ENCODE measurements at places on chromosomes 7 and 10.

- no peak for DNase-seq
These were observed 935 bp downstream of the MMP21 start for GRCh38 chr10:125774581-125775191.

DNA sequence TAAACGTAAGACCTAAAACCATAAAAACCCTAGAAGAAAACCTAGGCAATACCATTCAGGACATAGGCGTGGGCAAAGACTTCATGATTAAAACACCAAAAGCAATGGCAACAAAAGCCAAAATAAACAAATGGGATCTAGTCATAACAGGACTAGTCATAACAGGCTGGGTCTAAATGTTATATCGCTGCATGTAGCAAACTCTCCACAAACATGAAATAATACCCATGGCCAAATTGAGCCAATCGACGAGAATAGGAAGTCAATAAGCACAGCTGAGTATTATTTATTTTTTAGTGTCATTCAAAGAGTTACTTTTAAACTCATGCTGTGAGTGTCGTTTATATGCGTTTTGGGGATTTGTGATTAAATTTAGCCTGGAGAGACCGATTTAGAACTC, 225.1 kb downstream of the TFEC start:
- DNase-seq = peak; percentile 85

- no peak for DNase-seq
These were observed 34.1 kb downstream of the PNLIPRP2 start for GRCh38 chr10:116654816-116655215.

DNA sequence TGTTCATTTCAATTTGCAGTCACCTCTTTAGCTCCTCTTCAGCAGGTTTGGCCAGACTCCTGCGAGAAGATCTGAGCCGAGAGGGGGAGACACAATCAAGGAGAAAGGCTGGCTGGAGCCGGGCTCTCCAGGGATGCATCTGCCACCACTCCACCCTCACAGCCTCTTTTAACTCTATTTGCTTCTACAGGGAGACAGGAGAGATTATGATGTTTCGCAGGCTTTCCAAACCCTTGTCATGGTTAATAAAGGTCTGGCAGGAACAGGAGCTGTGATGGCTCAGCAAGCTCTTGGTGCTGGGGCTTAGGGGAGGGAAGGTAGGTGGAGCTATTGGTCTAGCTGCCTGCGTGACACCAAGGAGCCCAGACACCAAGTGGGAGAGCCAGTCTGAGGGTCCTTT, 448.1 kb upstream of the PODXL start:
- DNase-seq = peak; percentile 6

DNA sequence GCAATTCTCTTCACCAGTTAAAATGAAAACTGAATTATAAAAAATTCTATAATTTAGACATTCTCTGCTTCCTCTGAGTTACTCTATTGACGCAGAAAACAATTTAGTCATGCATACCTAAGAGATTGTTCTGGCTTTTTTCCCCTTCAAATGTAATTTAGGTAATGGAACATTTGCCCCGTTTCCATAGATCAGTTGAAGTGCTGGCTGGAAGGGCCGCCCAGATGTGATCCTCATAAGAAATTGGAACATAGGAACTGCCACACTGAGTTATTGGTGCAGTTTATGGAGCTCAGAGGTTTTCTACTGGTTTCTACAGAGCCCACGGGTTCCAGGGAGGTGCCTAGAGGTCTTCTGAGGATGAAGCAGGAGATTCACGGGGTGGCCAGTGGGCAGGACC, 581.7 kb downstream of the SDK1 start:
- no peak for DNase-seq

GRCh38 chr10:7300384-7300971, 110.4 kb downstream of the SFMBT2 start:
- DNase-seq = no peak

- DNase-seq = no peak
These were observed 376.2 kb upstream of the TPK1 start for GRCh38 chr7:145212050-145212449.

GRCh38 chr7:88205179-88205578, 14.7 kb downstream of the SRI start:
- no peak for DNase-seq

DNA sequence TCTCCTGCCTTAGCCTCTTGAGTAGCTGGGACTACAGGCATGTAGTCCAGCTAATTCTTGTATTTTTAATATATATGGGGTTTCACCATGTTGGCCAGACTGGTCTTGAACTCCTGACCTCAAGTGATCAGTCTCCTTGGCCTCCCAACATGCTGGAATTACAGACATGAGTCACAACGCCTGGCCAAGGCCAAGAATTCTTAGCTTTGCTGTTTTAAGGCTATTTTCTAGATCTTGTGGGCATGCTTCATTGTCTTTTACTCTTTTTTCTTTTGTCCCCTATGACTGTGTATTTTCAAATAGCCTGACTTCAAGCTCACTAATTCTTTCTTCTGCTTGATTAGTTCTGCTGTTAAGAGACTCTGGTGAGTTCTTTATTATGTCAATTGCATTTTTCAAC, 56.4 kb upstream of the TAS2R16 start:
- DNase-seq = no peak

- DNase-seq = no peak
These were observed 32.0 kb upstream of the CFAP46 start for GRCh38 chr10:132974249-132974796.

- no peak for DNase-seq
These were observed 62.0 kb downstream of the AMZ1 start for GRCh38 chr7:2750004-2750407.

DNA sequence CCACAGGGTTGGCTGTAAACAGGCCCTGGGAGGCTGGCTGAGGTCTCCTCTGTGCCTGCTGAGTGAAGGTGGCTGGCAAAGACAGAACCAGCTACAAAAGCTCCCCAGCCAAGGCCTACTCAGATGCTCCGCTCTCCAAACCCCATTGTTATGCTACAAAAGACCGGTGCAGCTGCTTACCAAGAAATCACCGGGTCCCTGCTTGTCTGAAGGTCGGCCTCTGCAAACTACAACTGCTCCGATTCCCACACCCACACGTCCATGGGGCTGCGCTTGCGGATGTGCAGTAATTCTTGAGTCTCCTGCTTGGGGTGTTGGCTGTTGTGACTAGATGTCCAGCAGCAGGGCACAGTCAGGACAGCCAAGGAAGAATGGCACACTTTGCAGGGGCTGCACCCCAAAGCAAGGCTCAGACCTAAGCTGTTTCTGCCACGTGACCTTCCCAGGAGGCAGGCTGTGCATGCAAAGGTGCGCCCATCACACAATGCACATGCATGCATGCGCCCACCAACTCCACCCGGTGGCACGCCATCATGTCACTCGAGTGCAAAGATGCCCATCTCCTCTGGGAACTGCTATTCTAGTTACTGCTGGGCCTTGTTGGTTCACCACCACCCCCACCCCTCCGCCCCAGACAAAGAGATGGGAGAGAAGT, 97.8 kb downstream of the OAT start:
- no peak for DNase-seq

GRCh38 chr7:74028321-74028838, 407 bp downstream of the ELN start:
- DNase-seq = no peak

DNA sequence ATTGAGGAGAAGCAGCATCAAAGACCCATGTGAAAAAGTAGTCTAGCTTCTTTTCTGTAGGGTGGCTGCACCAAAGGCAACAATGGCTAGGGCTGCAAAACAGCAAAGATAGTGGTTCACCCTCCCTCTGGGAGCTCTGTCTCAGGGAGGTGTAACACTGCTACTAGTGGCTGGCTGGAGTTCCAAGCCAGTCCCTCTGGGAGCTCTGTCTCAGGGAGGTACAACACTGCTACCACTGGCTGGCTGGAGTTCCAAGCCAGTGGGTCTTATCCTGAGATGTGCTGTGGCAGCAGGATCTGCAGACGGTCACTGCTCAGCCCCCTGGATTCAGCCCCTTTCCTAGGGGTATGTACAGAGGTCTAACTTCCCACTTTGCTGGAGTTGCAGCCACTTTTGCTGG, 37.9 kb upstream of the TMEM140 start:
- no peak for DNase-seq

DNA sequence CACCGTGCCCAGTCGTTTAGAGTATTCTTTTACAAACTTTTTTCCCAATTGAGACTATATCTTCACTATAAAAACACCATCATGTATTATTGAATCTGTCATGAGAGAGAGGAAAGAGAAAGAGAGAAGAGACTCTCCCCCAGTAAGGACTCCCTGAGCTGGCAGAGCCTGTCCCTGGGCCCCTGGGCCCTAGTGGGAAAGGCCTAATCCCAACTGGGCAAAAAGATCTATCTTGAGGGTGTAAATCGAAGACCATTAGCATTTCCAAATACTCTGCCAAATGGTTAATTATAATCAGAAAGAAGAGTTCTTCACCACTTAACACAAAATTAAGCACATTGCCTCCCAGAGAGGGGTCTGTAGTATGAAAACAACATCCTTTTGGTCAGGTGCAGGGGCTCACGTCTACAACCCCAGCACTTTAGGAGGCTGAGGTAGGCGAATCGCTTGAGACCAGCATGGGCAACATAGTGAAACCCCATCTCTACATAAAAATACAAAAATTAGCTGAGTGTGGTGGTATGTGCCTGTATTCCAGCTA, 108.2 kb downstream of the SKIDA1 start:
- no peak for DNase-seq

- no peak for DNase-seq
These were observed 243.8 kb downstream of the DYNC1I1 start for GRCh38 chr7:96016056-96016586.

GRCh38 chr10:126663880-126664279, 6.6 kb downstream of the C10orf90 start:
- peak; percentile 41 for DNase-seq

DNA sequence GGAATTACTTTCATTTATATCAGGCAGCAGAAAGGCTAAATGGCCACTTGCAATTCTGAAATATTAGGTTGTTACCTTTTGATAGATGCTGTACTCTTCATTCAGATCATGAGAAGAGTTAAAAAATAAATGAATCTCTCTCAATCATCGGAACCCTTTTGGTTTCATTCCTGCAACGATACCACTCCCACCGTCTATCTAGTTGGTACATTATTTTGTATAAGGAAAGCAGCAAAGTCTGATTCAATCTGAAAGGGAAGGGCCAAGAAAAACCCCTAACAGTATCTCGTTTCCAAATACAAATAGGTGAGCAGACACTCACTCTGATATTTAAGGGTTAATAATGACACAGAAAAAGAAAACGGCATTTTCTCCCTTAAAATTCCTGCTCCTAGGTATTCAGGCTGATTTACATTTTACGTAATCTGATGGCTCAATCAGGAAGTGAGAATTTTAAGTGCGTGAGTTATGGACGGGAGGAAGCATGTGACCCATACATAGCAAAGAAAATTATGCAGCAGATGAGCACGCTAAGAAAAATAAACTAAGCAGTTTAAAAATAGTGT, 209.4 kb upstream of the KLF14 start:
- peak; percentile 86 for DNase-seq

- DNase-seq = peak; percentile 93
These were observed 142.0 kb upstream of the PRKCQ start for GRCh38 chr10:6721964-6722615.

GRCh38 chr7:19530852-19531251, 178.0 kb downstream of the POLR1F start:
- DNase-seq = no peak

GRCh38 chr10:33115738-33116719, 158.0 kb upstream of the ITGB1 start:
- peak; percentile 75 for DNase-seq

- DNase-seq = no peak
These were observed 109.1 kb downstream of the DNAJB6 start for GRCh38 chr7:157445956-157446295.

DNA sequence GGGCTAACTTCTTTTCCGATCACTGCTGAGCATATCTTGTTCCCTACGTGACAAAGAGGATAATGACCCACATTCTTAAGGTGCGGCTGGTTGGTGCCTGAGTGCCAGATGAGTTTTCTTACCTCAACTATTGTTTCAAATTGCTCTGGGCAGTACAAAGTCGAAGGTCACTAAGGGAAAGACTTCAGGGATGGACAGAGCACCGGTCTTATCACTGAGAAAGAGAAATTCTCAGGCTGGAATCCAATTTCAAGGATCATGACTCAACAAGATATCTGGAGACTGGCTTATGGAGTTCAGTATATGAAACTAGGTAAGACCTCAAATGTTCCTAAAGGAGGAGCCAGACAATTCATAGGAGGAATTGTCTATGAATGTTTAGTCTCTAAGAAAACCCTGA, 780.3 kb downstream of the SUGCT start:
- no peak for DNase-seq

GRCh38 chr10:114021154-114021553, 22.5 kb upstream of the ADRB1 start:
- DNase-seq = no peak

DNA sequence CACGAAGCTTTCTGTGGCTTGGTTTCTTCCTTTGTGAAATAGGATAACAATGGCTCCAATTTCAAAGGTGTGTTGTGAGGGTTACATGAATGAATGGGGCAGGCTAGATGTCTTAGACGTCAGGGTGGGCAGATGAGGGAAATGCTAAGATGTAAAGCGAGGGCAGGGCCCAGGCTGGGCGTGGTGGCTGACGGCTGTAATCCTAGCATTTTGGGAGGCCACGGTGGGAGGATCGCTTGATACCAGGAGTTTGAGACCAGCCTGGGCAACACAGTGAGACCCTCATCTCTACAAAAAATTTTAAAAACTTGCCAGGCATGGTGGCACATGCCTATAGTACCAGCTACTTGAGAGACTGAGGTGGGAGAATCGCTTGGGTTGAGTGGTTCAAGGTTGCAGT, 607.7 kb upstream of the FOXK1 start:
- no peak for DNase-seq

DNA sequence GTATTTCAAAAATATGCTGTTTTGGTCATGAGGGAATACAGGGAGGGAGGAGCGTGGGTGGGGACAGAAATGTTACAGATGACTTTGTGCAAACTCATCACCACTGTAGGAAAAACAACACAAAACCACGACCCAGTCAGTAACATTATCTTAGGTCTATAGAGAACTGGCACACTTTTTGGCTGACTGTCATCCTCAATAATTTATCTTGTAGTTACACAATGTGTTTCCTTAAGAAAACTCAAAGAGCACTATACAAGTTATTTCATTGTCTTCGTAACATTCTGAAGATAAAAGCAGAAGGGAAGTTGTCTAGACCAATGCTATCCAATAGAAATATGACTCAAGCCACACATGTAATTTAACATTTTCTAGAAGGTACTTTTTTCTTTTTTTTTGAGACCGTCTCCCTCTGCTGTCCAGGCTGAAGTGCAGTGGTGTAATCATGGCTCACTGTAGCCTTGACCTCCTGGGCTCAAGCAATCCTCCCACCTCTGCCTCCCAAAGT, 16.9 kb upstream of the CDK14 start:
- peak; percentile 94 for DNase-seq

- DNase-seq = no peak
These were observed 395.0 kb downstream of the THSD7A start for GRCh38 chr7:11436773-11437524.
